IPS-NIHi11 (cell line): ENCODE measurements at places on chromosomes 3 and 15.

- DNase-seq, result no peak
Observed at GRCh38 chr15:100836501-100836900, 43.1 kb upstream of the ALDH1A3 start.

DNA sequence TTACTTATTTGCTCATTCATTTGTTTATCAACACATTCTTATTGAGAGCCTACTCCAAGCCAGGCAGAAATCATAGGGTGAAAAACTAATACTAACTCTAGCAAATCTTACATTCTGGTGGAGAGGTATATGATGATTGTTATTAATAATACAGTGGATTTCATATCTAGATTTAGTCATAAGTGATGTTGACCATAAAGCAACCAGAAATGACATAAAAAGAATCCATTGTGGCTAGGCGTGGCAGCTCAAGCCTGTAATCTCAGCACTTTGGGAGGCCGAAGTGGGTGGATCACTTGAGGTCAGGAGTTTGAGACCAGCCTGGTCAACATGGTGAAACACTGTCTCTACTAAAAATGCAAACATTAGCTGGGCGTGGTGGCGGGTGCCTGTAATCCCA, 26.2 kb upstream of the IL20RB start:
- DNase-seq, result no peak

- DNase-seq, result no peak
Observed at GRCh38 chr15:31089368-31090047, 12.0 kb downstream of the TRPM1 start.

GRCh38 chr3:105077060-105077822, 289.5 kb upstream of the ALCAM start:
- no peak for DNase-seq

DNA sequence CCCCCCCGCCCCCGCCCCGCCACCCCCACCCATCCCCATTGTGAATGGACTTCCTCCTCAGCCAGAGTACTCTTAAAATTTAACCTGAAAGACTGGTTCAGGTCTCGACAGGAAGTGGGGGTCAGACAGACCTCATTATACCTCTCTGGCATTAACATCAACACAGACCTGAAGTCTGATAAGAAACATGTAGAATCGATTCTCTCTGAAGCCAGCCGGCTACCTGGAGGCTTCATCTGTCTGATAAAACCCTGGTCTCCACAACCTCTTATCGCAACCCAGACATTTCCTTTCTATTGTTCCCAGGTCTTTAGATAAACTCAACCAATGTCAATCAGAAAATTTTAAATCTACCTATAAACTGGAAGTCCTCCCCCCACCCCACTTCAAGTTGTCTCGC, 42.6 kb downstream of the SLCO2A1 start:
- no peak for DNase-seq

DNA sequence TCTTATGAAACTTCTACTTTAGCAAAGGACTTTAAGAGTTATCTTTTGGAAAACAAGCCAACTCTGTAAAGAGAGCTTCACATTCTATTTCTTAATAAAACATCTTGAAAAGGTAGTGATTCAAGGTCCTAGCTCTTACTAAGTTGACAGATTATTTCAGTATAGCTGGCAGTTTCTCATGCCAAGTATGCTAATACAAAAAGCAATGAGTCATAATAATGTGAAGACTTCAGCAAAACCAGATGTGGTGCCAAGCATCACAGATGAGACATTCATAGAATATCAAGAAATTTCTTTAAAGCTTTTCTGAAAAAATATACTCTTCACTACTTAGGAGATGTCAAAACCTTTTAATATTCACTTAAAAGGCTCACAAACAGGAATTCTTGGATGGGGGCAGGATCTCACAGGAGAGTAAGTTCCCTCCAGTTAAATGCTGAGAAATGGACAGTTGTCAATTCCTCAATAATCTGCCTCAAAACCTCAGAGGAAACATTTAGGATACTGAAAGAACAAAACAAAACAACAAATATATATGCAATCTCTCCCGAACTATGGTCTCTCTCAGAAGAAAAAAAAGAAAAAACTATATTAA, 45.6 kb downstream of the DCBLD2 start:
- no peak for DNase-seq

DNA sequence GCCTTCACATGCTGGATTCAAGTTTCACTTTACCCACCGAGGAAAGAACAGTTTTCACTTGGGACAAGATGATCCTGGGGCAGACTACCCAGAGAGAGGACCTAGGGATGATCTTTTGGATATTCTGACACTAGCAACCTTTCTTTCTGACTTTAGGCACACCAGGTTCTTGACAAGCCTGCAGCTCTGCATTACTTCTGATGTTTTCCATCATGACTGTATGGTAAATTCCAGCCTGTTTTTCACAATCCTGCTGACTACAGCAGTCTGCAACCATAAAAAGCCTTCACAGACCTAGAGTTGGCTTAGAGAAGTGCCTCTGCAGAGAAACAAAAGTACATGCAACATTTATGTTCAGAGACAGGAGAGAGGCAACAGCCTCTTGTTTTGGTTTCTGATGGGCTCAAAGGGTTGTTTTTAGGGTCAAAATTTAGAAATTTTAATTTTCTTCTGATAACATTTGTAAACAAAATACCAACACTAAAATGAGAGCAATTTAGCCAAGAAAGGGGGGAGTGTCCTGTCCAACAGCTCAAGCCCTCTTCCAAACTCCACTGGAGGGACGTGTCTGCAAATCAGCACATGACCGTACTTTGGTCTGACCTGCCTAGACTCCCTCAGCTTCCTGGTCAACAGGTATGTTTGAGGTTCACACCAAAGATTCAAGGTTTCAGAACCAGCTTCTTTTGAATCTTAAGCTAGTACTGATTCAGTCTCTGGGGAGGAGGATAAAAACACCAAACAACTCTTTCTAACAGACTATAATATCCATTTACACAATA, 799 bp downstream of the ABI3BP start:
- DNase-seq, result no peak

- peak; percentile 22 for DNase-seq
Observed at GRCh38 chr15:58115692-58116091, 22.5 kb upstream of the AQP9 start.

- DNase-seq, result peak; percentile 86
Observed at GRCh38 chr15:65638681-65639089, 16.9 kb downstream of the SLC24A1 start.

DNA sequence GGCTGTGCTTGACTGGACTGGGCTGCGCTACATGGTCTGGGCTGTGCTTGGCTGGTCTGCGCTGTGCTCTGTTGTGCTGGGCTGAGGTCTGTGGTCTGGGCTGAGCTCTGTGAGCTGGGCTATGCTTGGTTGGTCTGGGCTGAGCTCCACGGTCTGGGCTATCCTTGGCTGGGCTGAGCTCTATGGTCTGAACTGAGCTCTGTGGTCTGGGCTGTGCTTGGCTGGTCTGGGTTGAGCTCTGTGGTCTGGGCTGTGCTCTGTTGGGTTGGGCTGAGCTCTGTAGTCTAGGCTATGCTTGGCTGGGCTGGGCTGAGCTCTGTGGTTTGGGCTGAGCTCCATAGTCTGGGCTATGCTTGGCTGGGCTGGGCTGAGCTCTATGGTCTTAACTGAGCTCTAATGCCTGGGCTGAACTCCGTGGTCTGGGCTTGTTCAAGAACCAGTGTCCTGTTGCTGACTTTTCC, 92.0 kb downstream of the PLXNA1 start:
- peak; percentile 49 for DNase-seq

- no peak for DNase-seq
Observed at GRCh38 chr3:172814738-172815137, 64.2 kb downstream of the ECT2 start.

DNA sequence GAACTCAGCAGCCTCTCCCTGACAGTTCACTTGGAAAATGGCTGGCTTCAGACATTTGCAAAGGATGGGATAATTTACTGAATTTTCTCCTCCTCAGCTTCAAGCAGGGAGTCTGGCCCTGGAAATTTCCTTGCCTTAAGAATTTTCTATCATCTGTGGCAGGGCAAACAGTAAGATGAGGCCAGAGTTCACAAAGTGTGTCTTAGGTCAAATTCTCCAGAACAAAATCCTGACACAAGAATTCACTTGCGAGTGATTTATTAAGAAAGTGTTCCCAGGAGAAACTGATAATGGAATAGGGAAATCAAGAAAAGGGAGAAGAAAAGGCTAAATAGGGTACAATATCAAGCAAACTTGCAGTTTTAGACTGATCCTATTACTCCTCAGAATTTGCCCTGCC, 55.3 kb downstream of the SNTN start:
- DNase-seq, result no peak

DNA sequence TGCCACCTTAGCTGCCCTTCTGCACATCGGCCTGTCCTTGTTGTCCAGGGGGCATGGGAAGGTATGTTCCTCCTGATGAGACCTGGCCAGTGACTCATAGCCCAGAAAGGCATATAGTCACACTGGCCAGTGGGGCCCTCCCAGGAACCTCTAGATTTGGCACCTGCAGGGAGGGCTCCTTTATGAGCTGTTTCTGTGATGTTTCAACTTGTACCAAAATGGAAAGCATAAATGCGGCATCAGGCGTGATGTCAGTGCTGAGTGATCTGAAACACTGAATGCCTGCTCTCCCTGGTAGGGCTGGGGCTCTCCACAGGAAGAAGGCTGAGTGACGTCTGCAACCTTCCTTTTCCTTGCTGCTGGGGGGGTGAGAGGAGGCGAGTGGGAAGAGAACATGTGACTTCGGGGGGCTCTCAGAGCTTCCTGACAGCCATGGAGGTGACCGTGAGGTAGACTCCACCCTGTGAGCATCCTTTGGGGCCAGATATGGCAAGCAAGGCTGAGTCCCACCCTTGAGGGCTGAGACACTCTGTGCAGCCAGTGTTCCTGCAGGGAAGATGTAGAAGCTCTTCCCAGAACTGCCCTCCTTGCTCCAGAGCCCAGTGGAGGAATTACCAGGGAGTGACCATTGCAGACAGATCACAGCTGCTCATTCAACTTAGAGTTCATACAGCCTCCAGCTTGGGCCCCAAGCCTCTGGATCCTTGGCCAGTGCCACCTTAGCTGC, 37.1 kb upstream of the APEH start:
- DNase-seq, result no peak

DNA sequence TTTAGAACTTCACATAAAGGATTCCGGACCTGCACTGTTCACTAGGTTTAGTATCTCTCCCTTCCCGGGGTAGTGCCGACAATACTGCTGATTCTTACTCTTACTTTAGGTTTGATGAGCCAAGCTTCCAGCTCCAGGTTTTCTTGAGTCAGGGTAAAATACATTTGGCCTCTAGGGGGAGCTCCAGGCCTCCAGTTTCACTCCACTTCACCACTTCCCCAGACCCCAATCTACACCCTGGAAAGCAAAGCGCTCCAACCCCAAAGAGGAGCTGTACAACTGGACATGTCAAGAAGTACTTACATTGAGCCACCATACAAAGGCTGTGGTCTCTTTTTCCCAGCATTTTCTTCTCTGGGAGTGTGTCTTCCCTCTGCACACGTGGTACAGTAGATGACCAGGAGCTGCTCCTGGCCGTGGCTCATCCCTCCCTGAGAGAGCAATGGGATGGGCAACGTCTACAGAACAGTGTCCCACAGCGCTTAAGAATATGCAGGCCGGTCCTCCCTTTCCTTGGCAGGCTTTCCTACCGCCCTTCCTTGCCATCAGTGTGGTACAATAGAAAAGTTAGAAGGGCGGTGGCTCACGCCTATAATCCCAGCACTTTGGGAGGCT, 93.9 kb upstream of the CCDC80 start:
- peak; percentile 71 for DNase-seq

GRCh38 chr15:73935547-73935946, 9.3 kb downstream of the LOXL1 start:
- DNase-seq, result peak; percentile 49

GRCh38 chr3:195698325-195698646, 22.5 kb upstream of the MUC20 start:
- no peak for DNase-seq

DNA sequence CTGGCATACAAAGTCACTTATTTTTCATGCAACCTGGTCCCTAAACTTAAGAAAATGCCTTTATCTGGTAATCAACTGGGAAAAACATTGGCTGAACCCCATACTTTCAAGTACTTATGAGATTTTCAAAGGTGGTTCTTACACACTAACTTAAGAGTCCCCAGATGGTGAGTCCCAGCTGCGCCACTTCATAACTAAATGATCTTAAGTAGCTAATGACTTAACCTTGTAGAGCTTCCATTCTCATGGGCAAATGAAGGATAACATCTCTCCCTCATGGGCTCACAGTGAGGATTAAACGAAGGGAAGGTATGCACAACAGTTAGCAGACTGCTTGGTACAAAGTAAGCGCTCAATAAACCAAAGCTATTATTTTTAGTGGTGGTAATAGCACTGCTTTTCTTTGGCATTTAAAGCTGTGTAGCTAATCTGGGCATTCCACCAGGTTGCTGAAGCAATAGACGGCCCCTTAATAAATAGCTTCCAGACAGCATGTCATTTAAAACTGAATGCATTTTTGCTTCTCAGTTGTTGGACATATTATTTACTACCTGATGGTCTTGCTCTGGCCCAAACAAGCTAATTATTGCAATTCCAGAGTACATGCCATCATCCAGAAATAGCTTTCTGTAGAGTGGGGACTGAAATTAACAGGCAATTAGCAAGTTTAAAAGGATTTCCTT, 55.4 kb downstream of the LIPC start:
- DNase-seq, result no peak

DNA sequence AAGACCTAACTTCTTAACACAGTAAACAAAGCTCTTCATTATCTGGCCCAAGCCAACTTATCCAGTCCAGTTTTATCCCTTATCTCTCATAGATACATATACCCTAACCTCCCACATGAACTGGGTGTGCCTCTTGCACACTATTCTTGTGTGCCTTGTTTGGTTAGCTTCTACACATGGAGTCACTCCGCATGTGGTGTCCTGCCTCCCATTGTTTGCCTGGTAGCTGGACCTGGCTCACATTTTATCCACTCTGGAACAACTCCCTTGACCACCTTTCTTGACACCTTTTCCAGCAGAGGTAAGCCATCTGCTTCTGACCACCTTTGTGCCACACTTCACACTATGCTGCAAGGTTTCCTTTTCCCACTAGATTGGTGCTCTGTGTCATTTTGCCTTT, 15.2 kb downstream of the TIPARP start:
- DNase-seq, result no peak

DNA sequence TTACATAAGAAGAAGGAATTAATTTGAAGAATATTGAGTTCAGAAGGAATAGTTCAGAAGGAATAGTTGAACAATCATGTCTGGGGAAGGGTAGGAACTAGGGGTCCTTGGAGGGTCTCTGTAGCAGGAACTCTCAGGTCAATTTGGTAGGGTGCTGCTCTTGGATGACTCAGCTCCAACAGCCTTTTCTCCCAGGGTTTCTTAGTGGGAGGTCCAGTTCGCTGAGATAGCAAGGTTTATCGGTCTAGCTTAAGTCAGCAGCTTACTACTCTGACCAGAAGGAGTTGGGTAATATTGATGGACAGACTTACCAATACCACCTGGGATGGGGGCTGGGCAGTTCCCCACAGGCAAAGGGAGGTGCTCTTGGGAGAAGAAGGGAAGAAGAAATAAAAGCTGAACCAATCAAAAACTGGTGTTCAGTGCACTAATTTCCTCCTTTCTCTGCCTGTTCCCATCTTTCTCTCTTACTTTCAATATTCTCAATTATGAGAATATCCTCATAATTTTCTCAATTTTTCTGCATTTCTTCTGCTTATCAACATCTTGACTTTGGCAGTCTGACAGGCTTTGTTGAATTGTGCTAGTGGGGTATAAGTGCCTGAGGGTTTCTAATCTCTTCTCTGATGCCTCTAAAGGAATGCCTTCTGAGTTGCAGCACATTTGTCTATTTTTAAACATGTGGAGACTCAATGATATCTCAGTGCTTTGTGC, 14.4 kb upstream of the MITF start:
- DNase-seq, result no peak

GRCh38 chr3:27080258-27080525, 289.0 kb downstream of the NEK10 start:
- no peak for DNase-seq

- DNase-seq, result no peak
Observed at GRCh38 chr3:71693641-71694040, 31.6 kb downstream of the EIF4E3 start.

- no peak for DNase-seq
Observed at GRCh38 chr3:190165253-190165652, 44.6 kb upstream of the P3H2 start.
